ENCODE measurements at places on chromosomes 11 and 22.
A peak's percentile ranks its signal among the peaks of the same experiment; 100 is the strongest.

GRCh38 chr22:37212174-37212906 is at the start of gene SSTR3:
Gene SSTR3, minus strand, starts transcription at chr22:37212477. Its CDS starts 4,674 bp downstream, at chr22:37207803.
- DNase-seq: no peak

- DNase-seq: no peak
Observed at GRCh38 chr11:87092567-87092966, 54.8 kb downstream of the TMEM135 start.

DNA sequence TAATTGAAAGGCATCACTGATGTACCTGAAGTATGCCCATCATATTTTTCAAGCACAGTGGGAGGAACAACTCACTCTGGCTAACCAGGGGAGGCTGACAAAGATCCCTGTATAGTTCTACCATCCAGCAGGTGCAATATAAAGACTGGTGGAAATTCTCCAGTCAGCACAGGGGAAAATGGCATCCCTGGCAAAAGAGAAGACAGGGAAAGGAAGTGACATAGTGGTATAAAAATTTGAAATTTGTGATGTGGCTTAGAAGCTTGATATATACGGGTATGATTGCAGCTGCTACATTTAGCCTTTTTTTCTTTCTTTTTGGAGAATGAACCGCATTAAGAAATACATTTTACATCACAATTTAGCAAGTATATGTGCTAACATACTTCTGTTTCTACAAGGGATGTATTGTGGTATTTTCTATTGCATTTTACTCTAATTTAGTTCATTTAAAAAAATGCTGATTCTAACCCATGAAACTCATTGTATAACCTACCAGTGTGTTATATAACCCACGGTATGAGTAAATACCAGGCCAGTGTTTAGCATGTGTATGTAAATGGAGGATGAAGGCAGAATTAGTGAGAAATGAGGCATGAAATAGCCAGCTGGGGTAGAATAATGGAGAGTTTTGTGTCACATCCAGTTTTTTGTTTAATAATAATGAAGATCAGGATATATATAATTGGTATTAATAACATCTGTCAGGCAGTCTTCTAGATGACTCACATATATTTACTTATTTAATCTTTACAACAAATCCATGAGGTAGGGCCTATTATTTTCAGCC is 186.1 kb downstream of the ARHGAP42 start:
- DNase-seq: no peak

DNA sequence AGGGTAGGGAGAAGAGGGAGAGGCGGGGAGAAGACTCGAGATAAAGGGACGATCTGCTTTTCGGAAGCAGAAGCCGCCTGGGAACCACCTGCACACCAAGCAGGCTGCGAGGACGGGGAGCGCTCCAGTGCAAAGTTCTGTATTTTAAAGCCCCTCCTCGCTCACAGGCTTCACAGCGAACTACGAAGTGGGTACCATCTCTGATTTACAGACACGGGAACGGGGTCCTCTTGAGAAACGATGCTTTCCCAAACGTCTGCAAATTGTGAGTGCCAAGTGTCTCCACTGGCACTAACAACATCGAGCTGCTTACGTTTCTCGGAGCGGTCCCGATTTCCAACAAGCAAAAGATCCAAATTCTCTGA is 700 bp upstream of the STX3 start:
- DNase-seq: peak; percentile 5

- no peak for DNase-seq
Observed at GRCh38 chr11:10498022-10498400, 42.9 kb downstream of the AMPD3 start.

- no peak for DNase-seq
Observed at GRCh38 chr11:122803306-122803705, 35.0 kb upstream of the CRTAM start.
